A549 treated with AZD2906 at 1 μM for 4 hours (cell line): ENCODE measurements at places on chromosomes 11 and 22. TPM values are rescaled to one million over a fixed set of nuclear protein-coding genes. Genes with fewer than 3 reads are reported as not detected.

Gene MMP7
- total RNA-seq = 20.6 to 32.5 TPM (median 23.4 TPM) in 5 replicates

Gene WNT11
- total RNA-seq = 1.9 to 2.4 TPM (median 2.2 TPM) in 5 replicates

Gene PRODH
- 1.2 to 2.2 TPM (median 1.7 TPM) in 5 replicates for total RNA-seq

Gene OR5B21
- not detected in 5 replicates for total RNA-seq

Gene BCO2
- 0.70 to 1.5 TPM (median 0.96 TPM) in 5 replicates for total RNA-seq

Gene SCGB1D2
- total RNA-seq = not detected in 5 replicates

Gene GDPD4
- total RNA-seq = not detected in 5 replicates

Gene DKK3
- 15.4 to 21.3 TPM (median 19.2 TPM) in 5 replicates for total RNA-seq
